CD4-positive, alpha-beta T cell treated with Interleukin-15 for 1 hour (primary cell): ENCODE measurements at places on chromosomes 5 and 9.

GRCh38 chr9:126550891-126551351, 62.8 kb upstream of the LMX1B start:
- no peak for DNase-seq

DNA sequence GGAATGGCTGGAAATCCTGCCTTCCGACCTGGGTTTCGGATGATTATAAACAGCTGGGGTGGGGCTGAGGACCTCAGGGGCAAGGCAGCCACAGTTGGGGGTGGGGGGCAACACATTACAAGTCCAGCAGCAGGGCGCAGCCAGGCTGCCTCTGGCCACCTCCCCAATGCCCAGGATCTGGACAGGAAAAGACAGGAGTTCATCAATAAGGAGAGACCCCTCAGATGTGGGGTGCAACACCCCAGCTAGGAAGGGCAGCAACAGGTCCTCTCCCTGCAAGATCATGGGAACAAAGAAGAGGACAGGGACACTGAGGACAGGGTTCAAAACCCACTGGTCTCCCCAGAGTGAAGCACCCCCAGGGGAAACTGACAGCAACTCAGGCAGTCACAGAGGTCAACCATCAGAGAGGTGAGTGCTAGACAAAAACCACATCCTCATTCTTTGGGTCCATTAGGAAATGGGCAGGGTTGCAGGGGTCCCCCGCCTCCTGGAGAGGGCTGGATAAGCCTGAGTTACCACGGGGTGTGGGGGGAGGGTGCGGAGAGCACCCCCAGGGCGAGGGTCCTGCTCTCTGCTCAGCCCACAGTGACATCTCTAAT, 33.5 kb downstream of the SEMA4D start:
- DNase-seq = no peak

DNA sequence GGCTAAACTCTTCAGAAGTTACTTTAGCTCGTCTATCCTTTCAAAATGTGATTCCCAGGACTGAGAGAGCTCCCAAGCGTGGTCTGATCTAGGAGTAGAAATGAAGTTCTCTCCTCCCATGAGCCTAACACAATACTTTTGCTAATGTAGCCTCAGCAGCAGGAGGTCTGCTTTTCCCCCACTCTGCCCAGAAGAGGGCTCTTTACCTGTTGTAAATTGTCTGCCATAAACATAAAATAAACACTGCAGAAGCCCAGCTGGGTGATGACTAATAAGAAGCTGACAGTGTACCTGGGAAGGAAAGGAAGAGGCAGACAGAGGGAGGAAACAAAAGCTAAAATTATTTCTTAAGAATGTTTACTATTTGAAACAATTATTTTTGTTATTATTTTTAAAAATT, 15.4 kb downstream of the SLC36A3 start:
- DNase-seq = no peak

- no peak for DNase-seq
These were observed 5.8 kb downstream of the ITK start for GRCh38 chr5:157186309-157187045.

- DNase-seq = no peak
These were observed 18.8 kb downstream of the SMIM32 start for GRCh38 chr5:136174021-136174659.
